Lower leg skin (tissue), 4 donors: ENCODE measurements at places on chromosomes 4 and X. TPM values are rescaled to one million over a fixed set of nuclear protein-coding genes. Genes with fewer than 3 reads are reported as not detected.
A peak's percentile ranks its signal among the peaks of the same experiment; 100 is the strongest.

BEND4 gene
- not detected for total RNA-seq

TRAM1L1 gene
- 3.8 TPM for total RNA-seq

CAPN6 gene
- total RNA-seq = not detected

GRCh38 chr4:7358100-7358735, 76.5 kb downstream of the PSAPL1 start:
- no peak for DNase-seq

GRCh38 chr4:68369142-68369805, 19.4 kb upstream of the YTHDC1 start:
- no peak for DNase-seq

USP17L21 gene
- total RNA-seq = not detected

DNA sequence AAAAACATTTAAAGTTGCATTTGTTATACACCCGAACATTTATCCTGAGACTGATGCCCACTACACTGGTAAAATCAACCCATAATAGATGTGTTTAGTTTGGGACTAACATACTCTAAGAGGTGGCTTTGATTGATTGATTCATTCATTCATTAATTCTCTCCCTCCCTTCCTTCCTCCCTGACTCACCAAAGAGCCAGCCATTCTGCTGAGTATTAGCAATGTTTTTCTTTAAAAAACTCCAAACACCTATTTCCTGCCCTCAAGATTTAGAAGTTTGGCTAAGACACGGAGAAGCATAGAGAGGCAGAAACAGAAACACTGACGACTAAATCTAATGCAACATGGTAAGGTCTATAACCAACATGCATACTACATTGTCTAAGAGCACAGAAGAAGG, 88.9 kb downstream of the RASL11B start:
- no peak for DNase-seq

SLC38A5 gene
- total RNA-seq = 22.6 TPM

CD38 gene
- 0.13 TPM for total RNA-seq

DNA sequence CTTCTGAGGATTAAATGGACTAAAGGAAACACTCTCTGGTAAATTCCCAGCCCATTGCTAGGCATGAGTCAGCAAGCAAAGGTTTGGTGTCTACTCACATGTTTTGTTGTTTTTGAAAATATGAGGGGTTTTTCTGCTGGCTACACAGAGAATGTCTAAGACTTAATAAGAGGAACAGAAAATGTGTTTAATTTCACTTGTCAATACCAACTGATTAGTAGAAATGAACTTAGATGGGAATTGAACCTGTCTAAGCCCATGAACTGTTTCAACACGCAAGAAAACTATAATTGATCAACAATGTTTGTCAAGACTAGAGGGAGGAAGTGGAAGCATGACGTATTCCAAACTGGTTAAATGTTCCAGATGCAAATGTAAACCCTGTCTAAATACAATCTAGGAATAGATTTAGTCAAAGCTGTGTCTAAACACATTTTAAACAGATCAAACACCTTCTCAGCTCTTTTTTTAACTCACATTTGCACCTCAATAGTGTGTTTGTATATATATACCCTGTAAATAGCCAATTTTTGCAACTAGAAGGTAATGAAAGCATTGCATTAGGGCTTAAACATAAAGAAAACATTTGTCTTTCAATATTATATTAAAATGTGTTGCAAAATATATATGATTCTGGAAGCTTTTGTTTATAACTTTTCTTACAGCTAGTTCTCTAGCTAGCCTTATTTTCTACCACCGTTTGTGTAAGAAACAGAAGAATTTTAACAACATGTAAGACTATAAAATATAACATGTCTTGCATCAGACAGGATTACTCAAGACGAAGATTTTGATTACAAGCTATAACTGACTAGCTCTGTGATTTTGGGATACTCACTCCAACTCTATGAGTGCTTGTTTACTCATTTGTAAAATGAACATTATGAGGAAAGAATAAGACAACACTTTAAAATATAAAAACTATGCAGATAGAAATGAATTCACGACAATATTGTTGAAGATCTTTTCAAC, 607.8 kb downstream of the FSTL5 start:
- no peak for DNase-seq

DNA sequence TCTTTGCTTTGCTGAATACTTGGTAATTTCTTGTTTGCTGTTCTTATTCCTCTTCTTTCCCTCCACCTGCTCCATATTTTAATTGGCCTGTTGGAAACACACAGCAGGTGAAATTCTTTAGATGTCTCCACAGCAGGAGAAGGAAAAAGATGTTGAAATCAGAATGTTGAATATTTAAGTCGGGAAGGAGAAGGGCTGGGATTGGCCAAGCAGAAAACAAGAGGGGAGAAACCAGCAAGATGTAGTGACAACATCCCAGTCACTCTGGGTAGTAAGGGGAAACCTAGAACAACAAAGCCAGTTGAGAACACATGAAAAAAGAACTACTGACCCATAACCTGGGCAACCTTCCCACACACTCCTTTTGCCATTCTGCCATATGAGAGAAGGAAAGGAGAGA, 37.3 kb upstream of the STAG2 start:
- no peak for DNase-seq

DNA sequence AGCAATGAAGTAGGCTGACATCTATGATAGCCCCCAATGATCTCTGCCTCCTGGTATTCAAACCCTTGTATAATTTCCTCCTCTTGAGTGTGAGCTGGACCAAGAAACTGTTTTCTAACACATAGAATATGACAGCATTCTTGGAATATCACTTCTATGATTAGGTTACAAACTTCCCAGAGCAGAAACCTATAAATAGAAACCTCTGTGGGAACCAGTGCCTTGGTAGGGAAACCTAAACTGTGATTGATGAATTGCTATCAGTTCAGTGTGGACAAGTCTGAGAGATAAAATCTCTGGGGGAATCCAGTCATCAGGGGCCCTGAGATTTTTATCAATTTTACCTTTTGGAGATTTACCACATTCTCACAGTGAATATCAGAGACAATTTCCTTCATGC, 756.5 kb upstream of the AGA start:
- DNase-seq = no peak

EOLA2 gene
- 19.7 TPM for total RNA-seq

DNA sequence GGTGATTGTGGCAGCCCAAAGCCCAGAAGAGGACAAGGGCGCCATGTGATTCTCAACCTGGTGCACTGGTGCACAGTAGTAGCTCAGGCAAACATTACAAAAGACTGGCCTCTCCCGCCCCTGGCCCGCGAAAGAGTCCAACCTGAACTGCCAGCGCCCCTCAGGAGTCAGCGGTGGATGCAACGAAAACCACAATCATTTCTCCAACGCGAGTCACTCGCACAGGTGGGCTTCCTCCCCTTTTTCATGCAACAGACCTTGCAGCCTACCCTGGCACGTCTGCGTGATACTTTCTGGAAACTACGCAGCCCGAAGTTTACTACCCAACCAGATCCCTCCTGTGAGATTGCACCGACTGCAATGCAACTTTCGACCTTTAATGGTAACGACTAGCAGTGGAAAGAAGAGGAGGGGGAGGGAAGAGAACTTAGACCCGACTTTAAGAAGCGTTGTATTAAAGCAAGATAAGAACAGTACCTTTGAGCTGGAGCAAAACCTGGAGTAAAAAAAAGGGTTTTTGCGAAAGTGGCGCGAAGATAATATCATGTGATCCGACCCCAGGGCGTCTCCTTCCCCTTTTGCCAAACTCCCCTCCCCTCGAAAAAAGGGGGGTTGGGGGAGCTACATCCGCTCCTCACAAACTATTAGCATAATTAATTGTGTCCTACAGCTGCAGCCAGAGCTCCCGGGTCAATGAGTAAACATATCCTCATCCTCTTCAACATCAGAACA, 63.3 kb upstream of the CCDC160 start:
- no peak for DNase-seq

DNA sequence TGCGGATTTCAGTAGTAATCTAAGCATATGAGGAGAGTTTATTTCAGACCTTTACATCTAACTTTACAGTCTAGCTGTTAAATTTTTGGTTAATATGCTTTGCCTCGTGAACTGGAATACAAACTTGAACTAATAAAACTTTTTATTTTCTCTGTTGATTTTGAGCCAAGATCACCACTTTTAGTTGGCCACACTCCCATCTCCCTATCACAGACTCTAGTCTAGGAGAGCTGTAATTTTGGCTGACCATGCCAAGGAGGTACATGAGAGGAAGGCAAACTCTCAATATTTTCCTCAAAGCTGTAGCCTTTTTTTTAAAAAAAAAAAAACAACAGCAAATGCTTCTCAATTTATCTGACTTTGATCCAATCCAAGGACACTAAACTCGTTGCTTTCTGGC, 597.5 kb upstream of the PCDH7 start:
- DNase-seq = no peak

DDIT4L gene
- 0.71 TPM for total RNA-seq

- no peak for DNase-seq
Observed at GRCh38 chrX:151789179-151789800, 54.7 kb downstream of the CNGA2 start.

MAGEA9B gene
- total RNA-seq = not detected

GABRB1 gene
- total RNA-seq = not detected

- DNase-seq = no peak
Observed at GRCh38 chrX:10617999-10618351, 2.4 kb downstream of the MID1 start.

DNA sequence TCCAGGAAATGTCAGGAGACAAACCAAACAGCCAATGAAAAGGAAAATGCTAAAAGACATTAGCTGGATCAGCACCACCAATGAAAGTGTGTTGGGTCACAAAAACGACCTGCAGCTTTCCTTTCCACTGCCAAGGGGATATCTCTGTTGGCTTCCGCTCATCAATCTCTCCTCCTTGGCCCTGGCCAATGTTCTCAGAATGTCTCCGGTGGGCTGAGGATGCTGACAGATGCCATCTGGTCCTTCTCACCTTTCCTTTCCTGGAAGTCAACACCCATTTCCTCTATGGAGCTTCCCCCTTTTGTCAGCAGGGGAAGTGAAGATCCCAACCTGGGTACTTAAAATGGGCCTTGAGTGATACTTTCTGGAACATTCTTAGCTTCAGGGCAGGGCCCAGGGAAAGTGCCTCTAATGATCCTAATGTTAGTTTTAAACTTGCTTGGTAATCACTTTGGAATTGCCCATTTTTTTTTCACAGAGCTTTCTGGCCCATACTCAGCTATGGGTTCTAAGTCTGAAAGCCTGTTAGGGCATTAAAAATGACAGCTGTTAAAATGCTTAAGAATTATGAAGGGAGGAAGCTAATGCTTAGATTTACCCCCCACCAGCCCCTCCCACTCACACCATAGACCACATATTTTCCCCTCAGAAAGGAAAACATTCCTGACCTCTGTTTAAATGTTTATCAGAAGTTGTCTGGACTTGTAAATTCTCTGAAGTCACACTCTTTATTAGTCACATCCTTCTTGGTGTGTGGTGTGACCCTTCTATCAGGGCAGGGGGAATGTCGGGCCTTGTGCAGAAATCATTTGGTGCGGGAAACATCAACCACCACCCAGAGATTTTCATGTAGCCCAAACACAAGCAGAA, 29.2 kb downstream of the IGFBP7 start:
- DNase-seq = no peak

- DNase-seq = peak; percentile 17
Observed at GRCh38 chr4:46844325-46844917, 64.6 kb downstream of the COX7B2 start.
